Myometrial cell (primary cell): ENCODE measurements at places on chromosomes 5 and 9. TPM values are rescaled to one million over a fixed set of nuclear protein-coding genes. Genes with fewer than 3 reads are reported as not detected.

The SLC25A2 gene
- under 0.01 TPM in 1 of 2 replicates, not detected in the other for total RNA-seq

The UBE2D2 gene
- 90.8 and 101 TPM in 2 replicates for total RNA-seq

The PRUNE2 gene
- 17.0 and 18.7 TPM in 2 replicates for total RNA-seq

The TLE1 gene
- 22.5 and 28.5 TPM in 2 replicates for total RNA-seq

The CD274 gene
- 3.0 and 4.3 TPM in 2 replicates for total RNA-seq

The FBP2 gene
- 0.29 TPM in 1 of 2 replicates, not detected in the other for total RNA-seq

The GNG10 gene
- 115 and 125 TPM in 2 replicates for total RNA-seq

The TTC16 gene
- not detected in 2 replicates for total RNA-seq

The LCN10 gene
- not detected in 2 replicates for total RNA-seq

The CNTNAP3B gene
- total RNA-seq: 2.6 and 8.2 TPM in 2 replicates

The AQP3 gene
- 1.2 and 2.3 TPM in 2 replicates for total RNA-seq

The PCDHA1 gene
- total RNA-seq: not detected in 2 replicates

The IFNE gene
- total RNA-seq: not detected in 2 replicates

The LRRC19 gene
- total RNA-seq: not detected in 2 replicates

The SLC36A1 gene
- total RNA-seq: 4.6 and 12.1 TPM in 2 replicates

The LCN1 gene
- not detected in 2 replicates for total RNA-seq

The PRR16 gene
- total RNA-seq: 24.6 and 34.3 TPM in 2 replicates

The FYB1 gene
- total RNA-seq: not detected in 2 replicates

The TAF11L10 gene
- total RNA-seq: not detected in 2 replicates

The GABRP gene
- not detected in 2 replicates for total RNA-seq

The FBXL7 gene
- total RNA-seq: 6.3 and 7.3 TPM in 2 replicates

The SARDH gene
- total RNA-seq: 5.3 and 5.5 TPM in 2 replicates

The TMC1 gene
- not detected in 2 replicates for total RNA-seq

The ABLIM3 gene
- 42.9 and 47.0 TPM in 2 replicates for total RNA-seq

The MYMK gene
- total RNA-seq: not detected in 2 replicates

The ATP6V0E1 gene
- total RNA-seq: 148 and 203 TPM in 2 replicates

The PRSS3 gene
- total RNA-seq: 50.3 and 60.5 TPM in 2 replicates

The TAF11L5 gene
- not detected in 2 replicates for total RNA-seq

The SPATA31D4 gene
- total RNA-seq: not detected in 2 replicates

The CDH6 gene
- 0.29 and 2.1 TPM in 2 replicates for total RNA-seq

The CA9 gene
- 1.1 TPM in 1 of 2 replicates, not detected in the other for total RNA-seq

The SHC3 gene
- 1.2 and 4.1 TPM in 2 replicates for total RNA-seq

The ST8SIA4 gene
- total RNA-seq: 0.18 TPM in 1 of 2 replicates, not detected in the other

The SLCO6A1 gene
- total RNA-seq: not detected in 2 replicates

The CDKN2B gene
- total RNA-seq: 25.2 and 29.1 TPM in 2 replicates

The IFNA21 gene
- total RNA-seq: not detected in 2 replicates

The C7 gene
- total RNA-seq: 1.4 and 2.8 TPM in 2 replicates

The DMRT3 gene
- not detected in 2 replicates for total RNA-seq

The TNFSF8 gene
- not detected in 2 replicates for total RNA-seq

The ARL14EPL gene
- 0.29 TPM in 1 of 2 replicates, not detected in the other for total RNA-seq

The CCDC183 gene
- total RNA-seq: under 0.01 TPM in 1 of 2 replicates, not detected in the other

The PCDHGA10 gene
- 4.3 and 4.6 TPM in 2 replicates for total RNA-seq

The SLIT3 gene
- not detected in 2 replicates for total RNA-seq

The TXNDC8 gene
- total RNA-seq: not detected in 2 replicates

The CAMK2A gene
- 0.18 and 0.29 TPM in 2 replicates for total RNA-seq

The SV2C gene
- total RNA-seq: not detected in 2 replicates
